ENCODE measurements at places on chromosomes 16 and 17.

GRCh38 chr16:83403761-83404160, 404.0 kb upstream of the HSBP1 start:
- DNase-seq, result no peak

- no peak for DNase-seq
Observed at GRCh38 chr16:47198180-47198575, 54.4 kb upstream of the NETO2 start.

- DNase-seq, result no peak
Observed at GRCh38 chr16:1788095-1788707, 5.3 kb downstream of the IGFALS start.

GRCh38 chr16:51045186-51045585, 105.9 kb downstream of the SALL1 start:
- DNase-seq, result no peak

DNA sequence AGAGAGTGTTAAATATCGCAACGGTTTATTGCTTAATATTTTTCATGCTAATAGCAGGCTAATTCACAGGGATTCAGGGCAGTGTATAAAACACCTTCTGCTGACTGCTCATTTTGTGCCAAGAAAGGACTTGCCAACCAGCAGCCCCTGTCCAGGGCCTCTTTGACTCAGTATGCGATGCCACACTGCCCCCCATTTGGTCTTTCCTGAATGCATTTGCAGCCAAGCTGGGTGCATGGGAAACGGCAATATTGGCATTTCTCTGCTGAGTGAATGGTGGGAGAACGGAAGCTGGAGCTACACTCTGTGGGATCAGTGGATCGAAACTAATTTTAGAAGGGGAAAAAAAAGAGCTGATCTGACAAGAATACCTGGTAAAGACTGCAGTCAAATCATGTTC, 152.9 kb upstream of the C16orf82 start:
- no peak for DNase-seq

DNA sequence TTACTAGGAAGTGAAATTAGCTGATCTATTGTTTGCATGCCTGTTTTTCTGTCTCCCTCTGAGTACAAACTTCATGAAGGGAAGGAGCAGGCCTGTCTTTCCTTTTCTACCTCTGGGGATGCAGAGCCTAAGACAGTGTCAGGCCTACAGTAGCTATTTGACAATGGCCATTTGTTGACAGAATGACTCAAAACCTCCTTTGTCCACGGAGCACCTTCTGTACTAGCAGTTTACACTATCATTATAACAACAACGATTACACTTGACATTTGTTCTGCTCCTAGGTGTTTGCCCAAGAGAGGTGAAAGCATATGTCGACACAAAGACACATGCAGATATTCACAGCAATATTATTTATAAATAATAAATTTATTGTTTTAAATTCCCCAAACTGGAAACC, 132.3 kb upstream of the IRX3 start:
- no peak for DNase-seq

- DNase-seq, result no peak
Observed at GRCh38 chr16:79395591-79395990, 204.9 kb downstream of the MAF start.

- DNase-seq, result no peak
Observed at GRCh38 chr16:57753448-57754353, 18.1 kb downstream of the KATNB1 start.

GRCh38 chr17:31431852-31432658, 40.6 kb downstream of the RAB11FIP4 start:
- DNase-seq, result no peak

GRCh38 chr17:36598951-36599401, 2.4 kb upstream of the MRM1 start:
- no peak for DNase-seq

GRCh38 chr16:10552998-10553491, 27.4 kb downstream of the EMP2 start:
- DNase-seq, result peak; percentile 50

- DNase-seq, result no peak
Observed at GRCh38 chr17:45370949-45371413, 54.2 kb upstream of the MAP3K14 start.

DNA sequence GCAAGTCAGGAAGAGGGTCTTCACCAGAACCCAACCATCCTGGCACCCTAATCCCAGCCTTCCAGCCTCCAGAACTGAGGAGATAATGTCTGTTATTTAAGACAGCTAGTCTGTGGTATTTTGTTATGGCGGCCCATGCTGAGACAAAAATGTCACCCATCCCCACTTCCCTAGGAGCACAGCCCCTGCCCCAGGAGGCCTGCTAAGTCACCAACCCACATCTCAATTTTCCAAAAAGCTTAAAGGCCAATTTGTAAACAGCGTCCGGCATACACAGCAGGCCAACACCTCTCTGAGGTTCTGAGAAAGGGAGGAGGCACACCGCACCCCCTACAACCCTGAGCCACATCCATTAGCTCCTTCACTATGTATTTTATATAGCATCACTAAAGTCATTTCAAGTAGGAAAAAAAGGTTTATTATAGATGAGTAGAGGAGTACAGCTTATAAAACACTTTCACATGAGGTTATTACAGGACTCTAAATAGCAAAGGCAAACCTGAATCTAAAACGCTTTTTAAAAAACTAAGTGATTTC, 6.9 kb downstream of the TMEM170A start:
- no peak for DNase-seq

DNA sequence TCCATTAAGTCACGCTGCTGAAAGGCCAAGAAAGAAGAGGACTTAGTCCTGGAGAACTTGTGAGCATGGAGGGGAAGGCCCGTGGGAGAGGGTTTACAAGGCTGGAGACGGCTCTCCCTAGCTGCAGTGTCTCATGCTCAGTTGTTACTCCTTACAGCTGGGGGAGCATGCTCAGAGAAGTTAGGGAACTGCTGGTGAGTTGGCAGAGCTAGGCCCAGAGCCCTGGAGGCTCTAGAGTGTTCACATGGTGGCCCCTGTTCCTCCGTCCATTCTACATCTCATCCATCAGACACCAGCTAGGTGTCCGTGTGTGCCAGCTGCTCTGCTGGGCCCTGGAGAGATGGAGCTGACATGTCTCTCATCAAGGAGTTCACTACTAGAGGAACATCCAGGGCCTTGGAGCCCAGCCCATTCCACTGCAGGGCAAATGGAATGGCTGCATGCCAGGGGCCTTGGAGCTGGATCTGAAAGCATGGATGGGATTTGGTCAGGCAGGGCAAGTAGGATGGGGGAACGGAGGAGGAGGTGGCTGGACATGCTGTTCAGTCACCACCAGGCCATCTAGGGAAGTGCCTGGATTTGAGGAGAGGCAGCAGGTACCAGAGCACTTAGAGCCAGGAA, 6.3 kb downstream of the XYLT2 start:
- DNase-seq, result no peak

DNA sequence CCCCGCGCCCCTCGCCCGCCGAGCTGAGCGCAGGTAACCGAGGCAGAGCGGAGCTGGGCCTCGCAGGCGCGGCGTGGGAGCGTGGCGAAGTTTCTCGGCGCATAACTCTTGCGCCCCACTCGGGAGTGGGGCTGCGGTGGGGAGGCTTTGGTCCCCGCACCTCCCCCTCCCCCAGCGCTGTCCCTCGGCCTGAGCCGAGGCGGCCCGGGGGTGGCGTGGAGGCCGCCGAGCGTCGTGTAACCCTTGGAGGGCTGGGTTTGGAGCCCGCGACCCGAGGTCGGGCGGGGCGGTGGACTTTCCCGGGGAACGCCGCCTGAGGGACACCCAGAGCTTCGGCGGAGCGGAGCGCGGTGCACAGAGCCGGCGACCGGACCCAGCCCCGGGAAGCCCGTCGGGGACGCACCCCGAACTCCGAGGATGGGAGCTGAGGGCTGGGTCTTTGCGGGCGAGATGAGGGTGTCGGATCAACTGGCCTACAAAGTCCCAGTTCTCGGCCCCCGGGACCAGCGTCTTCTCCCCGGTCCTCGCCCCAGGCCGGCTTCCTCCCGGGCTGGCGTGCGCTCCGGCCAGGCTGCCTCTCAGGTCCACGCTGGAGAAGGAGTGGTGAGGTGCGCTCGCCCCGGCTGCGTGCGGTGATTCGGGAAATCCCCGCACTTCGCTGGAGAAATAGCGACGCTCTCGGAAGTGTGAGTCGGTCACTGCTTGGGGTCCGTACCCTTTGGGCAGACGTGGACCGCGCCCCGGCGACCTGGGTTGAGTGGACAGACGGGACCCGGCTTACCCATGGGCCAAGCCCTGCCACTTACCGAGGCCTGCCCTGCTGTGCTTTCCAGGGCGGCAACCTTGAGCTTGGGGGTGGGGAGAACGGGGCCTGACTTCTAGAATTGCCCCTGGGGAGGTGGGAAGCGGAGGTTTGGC, 168.4 kb downstream of the RAB11FIP4 start:
- DNase-seq, result no peak

DNA sequence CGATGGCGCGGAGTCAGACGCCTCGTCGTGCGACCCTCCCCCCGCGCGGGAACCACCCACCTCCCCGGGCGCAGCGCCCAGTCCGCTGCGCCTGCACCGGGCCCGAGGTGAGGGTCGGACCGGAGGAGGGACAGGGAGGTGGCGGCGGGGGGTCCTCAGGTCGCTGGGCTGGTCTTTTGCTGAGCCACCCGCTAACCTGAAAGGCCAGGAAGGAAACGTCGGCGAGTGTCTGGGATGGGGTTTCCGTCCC, 4.9 kb downstream of the TBX2 start:
- no peak for DNase-seq

GRCh38 chr16:47965439-47965838, 190.4 kb downstream of the ABCC12 start:
- DNase-seq, result no peak

GRCh38 chr16:57838161-57838560, 35.9 kb upstream of the KIFC3 start:
- no peak for DNase-seq

GRCh38 chr17:56317351-56318208, 164.3 kb downstream of the ANKFN1 start:
- DNase-seq, result no peak

DNA sequence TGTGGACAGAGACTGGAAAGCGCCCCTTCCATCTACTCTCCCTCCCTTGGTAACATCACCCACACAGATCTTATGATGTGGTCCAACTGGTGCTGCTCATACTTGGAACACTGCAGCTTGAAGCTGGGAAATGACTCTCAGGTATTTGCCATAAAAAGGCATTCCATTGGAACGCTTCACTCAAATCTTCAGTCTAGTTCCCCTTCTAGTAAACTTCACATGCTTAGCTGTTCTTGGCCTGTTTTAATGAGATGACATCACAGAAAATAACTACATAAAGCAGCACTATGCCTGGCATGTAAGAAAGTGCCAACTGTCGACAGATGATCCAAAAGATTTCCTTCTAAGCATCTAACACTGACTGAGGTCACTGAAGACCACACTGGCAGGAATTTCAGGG, 9.3 kb downstream of the ZNF263 start:
- DNase-seq, result no peak

- DNase-seq, result no peak
Observed at GRCh38 chr17:33933576-33933975, 321.5 kb upstream of the CCL2 start.

DNA sequence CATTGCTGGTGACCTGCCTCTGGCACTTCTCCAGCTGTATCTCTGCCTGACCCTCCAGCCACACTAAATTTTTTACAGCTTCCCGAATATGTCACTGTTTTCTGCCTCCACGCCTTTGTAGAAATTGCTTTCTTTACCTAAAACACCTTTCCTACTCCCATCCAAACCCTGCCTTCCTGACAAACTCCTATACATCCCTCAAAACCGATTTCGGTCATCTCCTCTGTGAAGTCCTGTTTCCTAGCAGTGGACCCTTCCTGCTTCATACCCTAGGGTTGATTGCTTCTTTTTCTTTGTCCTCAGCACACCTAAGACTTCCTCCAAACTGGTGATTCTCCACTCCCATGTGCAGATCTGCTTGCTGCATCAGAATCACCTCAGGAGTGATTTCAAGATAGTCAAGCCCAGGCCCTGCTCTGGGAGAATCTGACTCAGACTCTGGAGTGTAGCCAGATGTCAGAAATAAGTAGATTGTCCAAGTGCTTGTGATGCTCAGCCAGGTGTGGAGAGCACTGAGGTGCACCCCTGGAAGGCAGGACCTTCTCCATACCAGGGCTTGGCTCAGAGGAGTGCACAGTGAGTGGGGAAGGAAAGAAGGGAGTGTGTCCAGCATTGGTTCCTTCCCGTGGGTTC, 184.2 kb downstream of the COPRS start:
- DNase-seq, result no peak

GRCh38 chr17:42171831-42172230, 9.1 kb downstream of the KCNH4 start:
- DNase-seq, result no peak

- DNase-seq, result no peak
Observed at GRCh38 chr16:68749432-68749831, 12.3 kb downstream of the CDH1 start.

- no peak for DNase-seq
Observed at GRCh38 chr17:2967515-2967914, 95.9 kb downstream of the OR1D5 start.

- DNase-seq, result no peak
Observed at GRCh38 chr16:75570396-75571065, 4.4 kb downstream of the GABARAPL2 start.

DNA sequence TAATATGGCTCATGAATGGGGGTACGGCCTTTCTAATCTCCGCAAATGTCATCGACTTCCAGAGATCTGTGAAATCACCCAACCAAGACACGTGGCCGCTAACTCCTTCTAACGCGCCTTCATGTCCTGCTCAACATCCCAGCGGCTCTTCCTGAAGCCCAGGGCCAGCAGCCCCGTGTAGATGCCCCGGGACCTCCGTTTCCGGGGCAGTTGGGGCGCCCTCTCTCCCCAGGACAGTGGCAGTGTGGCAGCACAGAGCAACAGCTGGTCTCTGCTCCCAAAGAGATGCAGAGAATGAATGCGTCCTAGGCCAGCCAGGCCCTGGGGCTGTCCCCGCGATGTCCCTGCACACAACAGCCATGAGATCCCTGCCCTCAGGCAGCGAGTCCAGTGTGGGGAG, 153.5 kb downstream of the RBFOX3 start:
- DNase-seq, result no peak

DNA sequence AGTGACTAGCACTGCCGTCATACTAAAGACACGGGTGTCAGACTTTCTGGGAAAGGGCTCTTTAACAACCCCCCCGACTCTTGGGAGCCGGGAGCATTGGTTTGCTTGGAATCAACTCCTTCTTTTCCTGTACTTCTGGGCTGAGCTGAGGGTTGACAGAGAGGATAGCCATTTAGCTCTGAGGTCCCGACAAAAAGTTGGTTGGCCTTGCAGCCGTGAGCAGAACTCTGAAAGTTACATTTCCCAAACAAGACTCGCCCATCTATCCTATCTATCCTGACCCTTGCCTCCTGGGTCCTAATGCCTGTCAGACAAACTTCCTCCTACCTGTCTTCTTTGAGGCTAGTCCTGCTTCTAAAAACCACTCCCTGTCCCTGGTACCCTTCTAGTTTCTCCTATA, 460.8 kb upstream of the TOM1L1 start:
- DNase-seq, result no peak

GRCh38 chr16:8852534-8852933, 16.3 kb downstream of the CARHSP1 start:
- DNase-seq, result no peak

- DNase-seq, result no peak
Observed at GRCh38 chr16:55330781-55331647, 7.0 kb downstream of the IRX6 start.

GRCh38 chr16:49342336-49343265, 31.0 kb upstream of the C16orf78 start:
- no peak for DNase-seq

All from stimulated activated CD4-positive, alpha-beta T cell treated with anti-CD3 and anti-CD28 coated beads, Interleukin-2, amount 100 ng/mL, for 48 hours (primary cell).